Stimulated activated CD4-positive, alpha-beta T cell treated with anti-CD3 and anti-CD28 coated beads, Interleukin-4, amount 100 ng/mL, for 24 hours (primary cell): ENCODE measurements at places on chromosomes 7 and 10.

- DNase-seq = no peak
Measured at GRCh38 chr10:13699216-13699615, 112.5 kb downstream of the PRPF18 start.

DNA sequence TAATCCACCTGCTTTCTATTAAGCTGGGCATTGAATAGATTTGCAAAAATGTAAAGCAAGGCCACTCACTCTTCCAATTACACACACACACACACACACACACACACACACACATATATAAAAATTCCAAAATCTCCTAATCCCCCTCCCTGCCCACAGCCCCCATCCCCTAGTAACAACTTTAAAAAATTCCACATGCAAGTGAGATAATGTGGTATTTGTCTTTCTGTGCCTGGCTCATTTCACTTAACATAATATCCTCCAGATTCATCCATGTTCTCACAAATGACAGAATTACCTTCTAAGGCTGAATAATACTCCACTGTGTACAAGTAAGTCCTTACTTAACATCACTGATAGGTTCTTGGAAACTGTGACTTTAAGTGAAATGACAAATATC, 24.2 kb downstream of the SH2D4B start:
- DNase-seq = no peak

- DNase-seq = no peak
Measured at GRCh38 chr10:89565180-89565579, 29.8 kb upstream of the SLC16A12 start.

- no peak for DNase-seq
Measured at GRCh38 chr7:158588878-158589442, 1.3 kb upstream of the PTPRN2 start.

DNA sequence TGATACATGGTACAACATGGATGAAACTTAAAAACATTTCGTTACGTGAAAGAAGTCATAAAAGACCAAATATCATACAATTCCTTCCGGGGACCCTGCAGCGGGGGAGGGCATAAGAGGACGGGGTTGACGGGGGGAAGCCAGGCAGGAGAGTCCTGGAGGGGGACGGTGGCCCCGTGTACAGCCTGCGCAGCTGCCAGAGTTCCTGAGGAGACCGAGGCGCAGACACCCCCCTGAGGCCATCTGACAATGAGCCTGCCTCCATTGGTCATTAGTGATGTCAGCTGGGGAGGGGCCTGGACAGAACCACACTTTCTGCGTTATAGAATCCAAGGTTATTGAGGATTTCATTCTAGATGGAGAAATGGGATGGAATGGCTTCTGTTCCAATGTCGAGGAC, 47.2 kb downstream of the PRKAG2 start:
- DNase-seq = no peak

GRCh38 chr7:126856691-126857291, 395.9 kb downstream of the GRM8 start:
- no peak for DNase-seq

- no peak for DNase-seq
Measured at GRCh38 chr10:36669615-36670352, 455.6 kb upstream of the ANKRD30A start.

GRCh38 chr10:30488316-30488715, 54.3 kb downstream of the MAP3K8 start:
- DNase-seq = no peak

- DNase-seq = no peak
Measured at GRCh38 chr10:123180101-123181090, 26.2 kb downstream of the BUB3 start.

GRCh38 chr10:68385740-68386139, 21.3 kb downstream of the RUFY2 start:
- no peak for DNase-seq

GRCh38 chr7:90165724-90166123, 11.5 kb downstream of the STEAP1 start:
- no peak for DNase-seq

DNA sequence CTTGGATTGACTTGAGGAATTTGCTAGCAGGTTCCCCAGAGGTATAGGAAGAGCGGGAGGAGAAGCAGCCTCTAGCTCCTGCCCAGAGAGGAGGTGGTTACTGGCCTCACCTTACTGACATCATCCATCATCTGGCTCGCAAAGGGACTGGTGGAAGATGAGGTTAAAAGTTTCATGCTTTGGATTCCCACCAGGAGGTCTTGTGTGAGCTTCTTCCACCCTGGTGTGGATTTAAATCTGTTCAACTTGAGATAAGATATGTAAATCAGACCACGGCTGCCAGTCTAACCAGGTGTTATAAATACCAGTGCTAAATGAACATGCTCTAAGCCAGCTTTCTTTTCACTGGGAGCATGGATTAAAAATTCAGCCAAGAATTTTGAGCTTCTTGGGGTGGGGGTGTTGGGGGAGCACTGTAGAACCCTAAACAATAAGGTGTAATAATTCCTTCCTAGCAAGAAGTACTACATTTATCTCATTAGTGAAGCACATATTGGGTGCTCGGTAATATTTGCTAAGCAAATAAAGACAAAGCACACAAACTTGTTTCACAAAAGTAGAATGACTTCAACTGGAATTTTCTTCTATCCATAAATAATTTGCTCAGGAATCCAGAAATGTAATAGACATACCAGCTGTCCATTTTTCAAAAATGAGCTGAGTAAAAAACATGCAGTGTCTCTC, 7.8 kb downstream of the PROSER2 start:
- no peak for DNase-seq

- DNase-seq = no peak
Measured at GRCh38 chr10:121080281-121080891, 229.2 kb downstream of the WDR11 start.

GRCh38 chr7:45626441-45627430, 52.6 kb downstream of the ADCY1 start:
- DNase-seq = no peak

DNA sequence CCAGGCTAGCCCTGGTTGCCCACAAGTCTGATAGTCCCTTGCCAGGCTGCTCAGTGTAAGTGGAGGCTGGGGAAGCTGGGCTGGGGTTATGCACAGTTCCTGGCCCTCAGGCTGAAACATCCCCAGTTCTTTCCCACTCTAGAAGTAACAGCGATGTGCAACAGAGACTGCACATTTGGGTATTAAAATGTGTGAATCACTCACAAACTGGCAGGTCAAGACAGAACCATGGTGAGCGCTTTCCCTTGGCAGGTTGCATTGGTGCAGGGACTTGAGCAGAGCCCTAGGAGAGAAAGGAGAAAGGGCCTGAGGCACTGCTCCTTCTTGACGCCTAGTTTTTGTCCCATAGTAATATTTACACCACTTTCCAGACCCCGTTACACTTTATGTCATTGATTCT, 56.1 kb upstream of the SLC35B4 start:
- DNase-seq = no peak

- DNase-seq = no peak
Measured at GRCh38 chr7:71459132-71459531, 327.2 kb downstream of the GALNT17 start.

- no peak for DNase-seq
Measured at GRCh38 chr10:77070346-77070745, 567.3 kb downstream of the KCNMA1 start.

DNA sequence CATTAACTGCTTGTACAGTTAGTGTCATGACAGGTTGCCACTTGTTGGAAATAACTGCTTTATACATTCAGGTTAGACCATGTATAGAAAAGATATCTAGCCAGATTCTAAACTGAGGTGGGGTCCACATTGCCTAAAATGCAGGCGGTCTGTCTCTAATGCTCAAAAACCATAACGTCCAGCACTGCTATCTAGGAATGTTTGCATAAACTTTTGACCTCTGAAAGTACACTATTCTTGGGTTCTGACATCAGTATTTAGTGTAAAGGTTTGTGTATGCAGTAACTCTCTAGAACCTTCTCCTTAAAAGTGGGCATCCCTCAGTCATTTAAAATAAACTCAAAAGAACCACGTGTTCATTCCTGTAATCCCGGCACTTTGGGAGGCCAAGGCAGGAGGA, 10.3 kb upstream of the FAM171A1 start:
- no peak for DNase-seq

- no peak for DNase-seq
Measured at GRCh38 chr10:132992433-132993215, 50.3 kb upstream of the CFAP46 start.

GRCh38 chr10:116712989-116713543, 29.3 kb downstream of the HSPA12A start:
- DNase-seq = no peak

GRCh38 chr10:68938117-68938516, 17.9 kb upstream of the DDX21 start:
- DNase-seq = no peak

DNA sequence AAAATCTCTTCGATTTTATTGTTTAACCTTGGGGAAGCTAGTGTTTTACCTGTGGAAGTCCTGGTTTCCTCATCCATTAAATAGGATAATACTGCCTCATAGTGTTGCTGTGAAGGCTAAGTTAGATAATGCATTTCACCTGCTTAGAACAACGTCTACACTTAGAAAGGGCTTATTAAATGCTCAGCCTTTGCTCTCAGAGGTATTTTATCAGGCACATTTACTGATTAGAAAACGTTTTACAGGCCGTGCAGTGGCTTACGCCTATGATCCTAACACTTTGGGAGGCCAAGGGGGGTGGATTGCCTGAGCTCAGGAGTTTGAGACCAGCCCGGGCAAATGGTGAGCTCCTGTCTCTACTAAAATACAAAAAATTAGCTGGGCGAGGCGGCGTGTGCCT, 144.4 kb downstream of the INSYN2A start:
- DNase-seq = no peak

GRCh38 chr7:69568266-69568665, 30.0 kb upstream of the AUTS2 start:
- no peak for DNase-seq

DNA sequence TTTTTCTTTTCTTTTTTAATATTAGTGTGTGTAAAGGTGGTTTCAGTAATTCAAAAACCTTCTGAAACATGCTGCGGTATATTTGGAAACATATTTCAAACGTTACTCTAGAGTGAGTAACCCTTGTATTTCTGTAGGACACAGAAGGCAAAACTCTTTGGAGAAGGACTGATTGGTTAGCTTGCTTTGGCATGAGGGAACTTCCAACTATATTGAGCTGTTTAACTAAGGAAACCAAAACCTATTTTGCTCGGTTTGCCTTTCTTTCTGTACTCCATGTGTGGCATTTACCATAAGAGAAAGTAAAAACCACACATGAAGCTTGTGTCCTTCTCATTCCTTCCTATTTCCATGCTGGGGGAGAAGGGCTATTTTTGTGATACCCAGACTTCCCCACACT, 149.8 kb downstream of the DYNC1I1 start:
- no peak for DNase-seq

DNA sequence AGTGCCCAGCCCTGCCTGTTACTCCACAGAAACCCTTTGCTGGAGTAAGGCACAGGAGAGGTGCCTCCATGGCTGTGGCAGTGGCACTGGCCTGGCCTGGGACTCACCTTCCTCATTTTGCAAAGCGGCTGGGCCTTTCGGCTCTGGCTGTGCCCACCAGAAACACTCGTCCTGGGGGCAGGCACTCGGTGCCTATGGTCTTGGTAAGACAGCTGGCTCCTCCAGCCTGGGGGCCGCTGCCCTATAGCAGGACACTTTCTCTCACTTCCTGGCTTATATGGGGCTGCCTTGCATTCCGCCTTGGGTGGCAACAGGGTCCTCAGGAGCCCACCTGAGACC, 13.2 kb downstream of the ZMIZ1 start:
- DNase-seq = no peak

DNA sequence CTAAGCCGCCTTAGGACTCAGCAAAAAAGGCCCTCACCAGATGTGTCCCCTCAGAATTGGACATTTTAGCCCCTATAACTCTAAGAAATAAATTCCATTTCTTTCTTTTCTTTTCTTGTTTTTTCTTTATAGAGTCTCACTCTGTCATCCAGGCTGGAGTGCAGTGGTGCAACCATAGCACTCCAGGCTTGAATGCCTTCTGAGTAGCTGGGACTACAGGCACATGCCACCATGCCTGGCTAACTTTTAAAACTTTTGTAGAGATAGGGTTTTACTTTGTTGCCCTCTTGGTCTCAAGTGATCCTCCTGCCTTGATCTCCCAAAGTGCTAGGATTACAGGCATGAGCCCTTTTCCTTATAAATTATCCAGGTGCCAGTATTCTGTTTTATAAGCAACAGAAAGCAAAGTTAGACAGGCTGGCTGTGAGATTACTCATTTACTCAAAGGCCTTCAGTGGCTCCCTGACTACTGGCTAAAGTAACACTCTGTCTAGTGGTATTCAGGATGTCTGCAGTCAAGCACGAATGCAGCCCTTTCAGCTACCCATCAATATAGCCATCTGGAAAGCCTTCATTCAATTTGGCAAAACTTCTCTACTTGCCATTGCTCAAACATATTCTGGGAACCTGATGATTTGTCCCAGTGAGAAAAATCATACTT, 128.6 kb downstream of the ICA1 start:
- no peak for DNase-seq

DNA sequence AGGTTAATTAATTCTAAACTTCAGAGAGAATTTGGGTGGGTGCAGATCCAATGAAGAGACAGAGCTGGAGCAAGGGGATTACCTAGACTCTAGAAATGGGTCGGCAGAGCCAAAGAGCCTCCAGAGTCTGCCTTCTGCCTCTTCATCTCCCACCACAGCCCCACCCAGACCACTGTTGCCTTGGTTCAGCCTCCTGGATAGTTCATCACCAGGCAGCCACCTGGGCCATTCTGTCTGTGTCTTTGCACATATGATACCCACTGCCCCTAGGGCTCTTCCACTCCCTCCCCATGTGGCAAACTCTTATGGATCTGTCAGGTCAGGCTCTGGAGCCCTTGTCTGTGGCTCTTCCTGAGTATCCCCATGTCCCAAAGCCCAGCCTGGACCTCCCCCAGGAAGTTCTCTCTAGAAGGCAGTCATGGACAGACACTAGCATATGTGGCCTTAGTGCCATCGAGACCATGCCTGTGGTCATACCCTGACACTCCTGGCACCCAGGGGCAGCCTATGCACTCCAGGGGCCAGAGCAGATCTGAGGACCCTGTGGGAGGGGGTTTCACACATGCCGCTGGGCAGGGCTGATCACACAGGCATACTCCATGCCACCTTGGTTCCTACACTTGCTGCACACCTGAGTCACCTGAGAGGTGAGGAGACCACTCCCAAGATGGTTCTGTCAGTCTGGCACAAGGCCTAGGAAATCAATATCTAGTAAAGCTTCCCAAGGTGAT, 41.6 kb downstream of the FRMPD2 start:
- DNase-seq = no peak

GRCh38 chr7:92924800-92925199, 88.4 kb upstream of the CDK6 start:
- DNase-seq = no peak

DNA sequence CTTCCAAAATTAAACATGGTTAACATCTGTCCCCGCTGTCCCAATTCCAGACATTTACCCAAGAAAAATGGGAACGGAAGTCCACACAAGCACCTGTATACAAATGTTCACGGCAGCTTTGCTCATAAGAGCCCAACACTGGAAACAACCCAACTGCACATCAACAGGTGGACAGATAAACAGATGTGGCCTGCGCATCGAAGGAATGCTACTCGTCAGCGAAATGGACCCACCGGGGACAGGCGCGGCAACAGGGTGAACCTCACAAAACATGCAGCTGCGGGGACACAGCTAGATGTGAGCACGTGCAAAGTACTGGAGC, 20.9 kb downstream of the GPR146 start:
- no peak for DNase-seq

- DNase-seq = no peak
Measured at GRCh38 chr10:92590623-92591549, 2.0 kb upstream of the KIF11 start.
